ENCODE measurements at places on chromosomes 7 and 10. TPM values are rescaled to one million over a fixed set of nuclear protein-coding genes. Genes with fewer than 3 reads are reported as not detected.

GRCh38 chr10:3426190-3426845, 253.7 kb upstream of the PITRM1 start:
- no peaks in the 10 kb centered on the region for H3K27me3 ChIP-seq
- no peak overlapping the region for H3K4me3 ChIP-seq
- no peaks in the 10 kb centered on the region for H3K4me1 ChIP-seq
- DNase-seq = no peak

DNA sequence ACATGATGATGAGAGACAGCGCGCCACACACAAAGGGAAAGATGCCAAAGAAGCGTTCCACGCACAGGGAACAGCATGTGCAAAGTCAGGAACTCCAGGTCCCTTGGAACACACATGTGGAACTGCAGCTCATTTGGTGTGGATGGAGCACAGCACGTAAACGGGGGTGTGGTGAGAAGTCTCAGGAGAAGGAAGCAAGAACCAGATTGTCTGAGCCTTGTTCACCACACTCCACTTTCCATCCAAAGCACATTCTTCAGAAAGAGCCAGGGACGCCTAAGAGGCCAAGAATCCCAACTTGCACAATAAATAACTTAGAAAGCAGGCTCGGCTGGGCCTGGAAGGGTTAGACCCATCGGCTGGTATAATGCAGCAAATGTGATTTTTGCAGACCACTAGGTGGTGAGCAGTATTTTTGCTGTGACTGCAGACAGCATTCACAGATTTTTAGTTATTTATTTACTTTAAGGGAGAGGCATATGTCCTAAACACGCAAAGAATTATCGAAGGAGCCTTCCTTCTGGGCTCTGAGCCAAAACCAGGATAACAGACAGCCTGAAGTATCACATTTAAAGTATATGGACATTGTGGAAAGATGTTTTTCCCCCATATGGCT, 27.9 kb upstream of the ASCC1 start:
- H3K36me3 ChIP-seq = no peaks in the 10 kb centered on the region
- no peak overlapping the region for H3K4me3 ChIP-seq
- H3K27me3 ChIP-seq = no peaks in the 10 kb centered on the region
- no peak for DNase-seq

DNA sequence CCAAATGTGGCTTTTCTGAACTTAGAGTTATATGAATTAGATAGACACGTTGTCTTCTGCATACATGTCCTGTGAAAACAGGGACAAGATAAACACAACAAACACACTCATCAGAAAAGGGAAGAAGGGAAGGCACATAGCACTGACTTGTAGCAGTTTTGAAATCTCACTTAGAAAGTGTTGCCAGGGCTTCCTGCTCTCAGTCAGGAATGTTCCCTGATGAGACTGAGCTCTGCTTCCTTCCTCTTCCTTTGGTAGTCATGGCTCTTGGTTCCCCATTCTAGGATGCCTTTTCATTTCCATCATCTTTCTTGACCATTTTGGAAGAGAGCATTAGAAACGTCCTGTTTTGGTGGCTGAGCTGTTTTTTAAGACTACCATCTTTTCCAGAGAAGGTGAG, 233.8 kb upstream of the LYZL1 start:
- no peak overlapping the region for H3K27ac ChIP-seq
- H3K4me3 ChIP-seq = no peak overlapping the region
- no peak for DNase-seq
- no peaks in the 10 kb centered on the region for H3K36me3 ChIP-seq

DNA sequence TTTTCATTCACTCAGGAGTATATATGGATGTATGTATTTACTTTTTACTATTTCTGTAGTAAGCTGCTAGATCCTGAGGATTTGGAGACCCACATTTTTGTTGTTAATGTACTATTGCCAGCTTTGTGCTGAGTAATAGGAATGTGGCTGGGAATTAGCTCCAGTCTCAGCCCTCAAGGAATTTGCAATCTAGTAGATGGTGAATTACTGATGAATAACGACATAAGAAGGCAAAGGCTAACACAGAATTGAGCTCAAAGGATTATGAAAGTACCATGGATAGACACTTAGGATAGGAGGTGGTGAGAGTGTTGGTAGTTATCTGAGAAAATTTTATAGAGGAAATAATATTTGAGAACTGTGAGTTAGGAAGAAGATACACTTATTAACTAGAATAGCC, 19.9 kb downstream of the CASD1 start:
- H3K4me1 ChIP-seq = no peaks in the 10 kb centered on the region
- H3K27ac ChIP-seq = no peak overlapping the region
- no peaks in the 10 kb centered on the region for H3K27me3 ChIP-seq
- no peaks in the 10 kb centered on the region for H3K36me3 ChIP-seq
- no peak overlapping the region for H3K4me3 ChIP-seq

- H3K27ac ChIP-seq = no peak overlapping the region
- DNase-seq = no peak
- no peaks in the 10 kb centered on the region for H3K36me3 ChIP-seq
- no peaks in the 10 kb centered on the region for H3K4me1 ChIP-seq
- no peaks in the 10 kb centered on the region for H3K27me3 ChIP-seq
These were observed 106.6 kb downstream of the ACTR3B start for GRCh38 chr7:152866125-152866524.

GRCh38 chr7:120981117-120981516, 7.4 kb upstream of the CPED1 start:
- no peaks in the 10 kb centered on the region for H3K27me3 ChIP-seq
- no peak for DNase-seq
- H3K4me1 ChIP-seq = no peaks in the 10 kb centered on the region
- H3K4me3 ChIP-seq = no peak overlapping the region
- no peak overlapping the region for H3K27ac ChIP-seq

GRCh38 chr7:44085546-44085945, 3.2 kb upstream of the POLM start:
- no peak for DNase-seq

MRLN gene
- not detected for total RNA-seq

DNAJC12 gene
- 0.44 TPM for total RNA-seq

CRYGN gene
- total RNA-seq = 0.74 TPM

MMRN2 gene
- 1.0 TPM for total RNA-seq

SORBS1 gene
- total RNA-seq = 29.4 TPM

VPS37D gene
- 4.4 TPM for total RNA-seq

LIPJ gene
- total RNA-seq = not detected

Data from Panc1 (cell line).